ENCODE measurements at places on chromosomes 3 and 15.

GRCh38 chr3:55440104-55440708 lies 46.9 kb downstream of the WNT5A start:
- DNase-seq: no peak

DNA sequence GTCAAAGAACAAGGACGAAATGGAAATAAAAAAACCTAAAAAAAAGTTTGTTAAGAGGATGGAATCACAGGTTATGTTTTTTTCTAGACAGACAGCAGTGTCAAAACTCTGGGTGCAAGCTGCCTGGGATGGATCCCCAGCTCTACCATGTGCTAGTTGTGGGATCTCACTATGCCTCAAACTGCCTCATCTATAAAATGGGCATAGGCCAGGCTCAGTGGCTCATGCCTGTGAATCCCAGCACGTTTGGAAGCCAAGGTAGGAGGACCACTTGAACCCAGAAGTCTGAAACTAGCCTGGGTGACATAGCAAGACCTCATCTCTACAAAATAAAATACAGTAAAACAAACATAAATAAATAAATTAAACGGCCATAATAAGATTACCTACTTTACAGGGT lies 4.6 kb downstream of the PLD1 start:
- DNase-seq: no peak

GRCh38 chr15:38714309-38715072 lies 149.9 kb upstream of the RASGRP1 start:
- DNase-seq: peak; percentile 53

DNA sequence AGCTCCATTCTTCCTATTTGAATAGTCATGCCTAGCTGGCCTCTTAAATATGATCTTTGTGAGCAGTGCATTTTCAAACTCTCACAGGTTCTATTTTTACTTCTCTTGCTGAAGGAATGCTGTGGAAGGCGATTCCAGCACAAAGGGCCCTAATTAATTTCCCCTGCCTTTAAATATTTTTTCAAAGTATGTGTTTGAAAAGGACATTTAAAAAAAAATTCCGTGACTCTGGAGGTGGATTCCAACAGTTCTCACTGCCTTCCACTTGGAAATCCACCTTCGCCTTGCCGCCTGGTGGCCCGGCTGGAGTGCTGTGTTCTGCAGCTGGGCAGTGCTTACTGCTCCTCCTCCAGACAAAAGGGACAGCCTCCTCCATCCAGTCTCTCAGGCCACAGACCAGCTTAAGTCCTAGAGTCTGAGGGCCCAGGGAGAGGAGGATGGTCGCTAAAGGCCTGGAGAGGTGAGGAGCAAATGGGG lies 61.5 kb upstream of the CORO2B start:
- no peak for DNase-seq

DNA sequence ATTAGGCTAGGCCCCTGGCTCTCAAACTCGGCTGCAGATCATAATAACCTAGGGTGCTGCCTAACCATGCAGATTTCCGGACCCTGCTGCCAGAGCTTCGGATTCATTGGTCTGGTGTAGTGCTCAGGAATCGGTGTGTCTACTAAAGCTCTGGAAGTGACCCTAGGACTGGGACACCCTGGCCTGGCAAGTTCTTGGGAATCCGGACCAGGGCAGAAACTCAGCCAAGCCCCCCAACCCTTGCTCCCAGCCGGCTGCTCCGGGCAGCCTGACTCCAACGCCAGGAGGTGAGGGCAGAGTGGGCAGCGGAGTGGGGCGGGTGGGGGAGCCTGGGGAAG lies 23.0 kb downstream of the IGDCC3 start:
- DNase-seq: no peak

GRCh38 chr3:50380405-50381085 lies 21.2 kb upstream of the TMEM115 start:
- no peak for DNase-seq

DNA sequence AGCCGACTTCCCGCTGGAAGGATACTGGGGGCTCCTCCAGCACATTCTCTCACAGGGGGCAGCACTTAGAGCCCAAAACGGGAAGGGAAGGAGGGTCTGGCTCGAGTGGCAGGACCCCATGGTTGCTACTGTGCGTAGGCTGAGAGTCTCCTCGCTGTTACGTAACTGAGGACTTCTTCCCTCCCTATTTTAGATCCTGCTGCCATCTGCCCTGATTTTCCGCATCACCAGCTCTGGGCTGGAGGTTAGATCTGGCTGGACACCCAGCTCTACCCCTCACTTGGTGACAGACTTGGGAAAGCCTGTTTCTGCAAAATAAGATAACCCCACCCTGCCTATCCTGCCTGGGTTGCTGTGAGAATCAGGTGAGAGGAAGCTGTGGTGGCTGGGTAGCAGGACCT lies 47.7 kb downstream of the BDH1 start:
- DNase-seq: no peak
